ENCODE measurements at places on chromosomes 16 and 17.

GRCh38 chr16:81551821-81552304, 107.3 kb downstream of the CMIP start:
- peak; percentile 72 for DNase-seq

DNA sequence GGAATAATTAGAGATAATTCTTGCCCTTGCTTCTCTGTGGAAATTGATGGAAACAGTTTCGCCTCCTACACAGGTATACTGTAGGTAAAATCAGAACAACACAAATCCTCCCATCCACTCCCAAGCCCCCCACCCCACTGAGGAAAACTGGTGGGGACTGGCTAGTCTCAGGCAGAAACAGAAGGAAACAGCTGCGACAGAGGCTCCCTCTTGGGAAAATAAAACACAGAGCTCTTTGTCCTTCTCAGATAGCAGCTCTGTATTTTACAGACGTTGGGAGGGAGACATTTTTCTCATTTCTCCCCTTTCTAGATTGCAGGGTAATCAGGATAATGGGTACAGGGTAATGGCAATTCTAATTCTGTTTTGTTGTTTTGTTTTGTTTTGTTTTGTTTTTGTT, 1.1 kb downstream of the SLFN13 start:
- no peak for DNase-seq

DNA sequence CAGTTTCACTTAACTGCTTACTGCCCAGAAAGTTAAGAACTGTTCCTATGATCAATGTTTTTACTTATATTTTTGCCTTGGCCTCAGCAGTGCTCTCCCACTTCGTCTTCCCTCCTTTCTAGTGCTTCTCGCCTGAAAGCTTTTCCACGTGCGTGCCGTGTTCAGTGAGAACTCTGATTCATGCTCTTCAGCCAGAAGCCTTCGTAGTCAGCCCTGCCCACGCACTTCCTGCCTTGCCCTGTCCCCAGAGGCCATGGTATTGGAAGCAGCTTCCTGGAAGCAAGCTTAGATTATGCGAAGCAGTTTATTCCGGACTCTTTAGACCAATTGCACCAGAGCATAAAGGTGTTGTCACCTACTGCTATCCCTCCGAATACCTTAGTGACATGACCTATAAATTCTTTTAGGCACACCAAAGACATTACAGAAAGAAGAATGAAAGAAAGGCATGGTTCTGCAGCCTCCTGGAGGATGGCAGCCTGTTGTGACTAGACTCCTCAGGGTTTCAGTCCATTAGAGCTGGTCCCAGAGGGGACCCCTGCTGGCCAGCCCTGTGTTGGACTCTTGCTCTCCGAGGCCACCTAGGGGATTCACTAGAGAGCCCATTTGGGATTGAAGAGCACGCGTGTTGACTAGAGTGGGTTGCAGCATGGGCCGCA, 105.2 kb downstream of the RPTOR start:
- DNase-seq, result peak; percentile 97

- peak; percentile 89 for DNase-seq
These were observed 1.8 kb upstream of the BCAR1 start for GRCh38 chr16:75252946-75253911.

- no peak for DNase-seq
These were observed 56.2 kb downstream of the CCDC57 start for GRCh38 chr17:82156284-82156925.

- DNase-seq, result peak; percentile 3
These were observed 439.0 kb upstream of the ASIC2 start for GRCh38 chr17:33732116-33732515.

- DNase-seq, result no peak
These were observed 22.7 kb downstream of the HS3ST3B1 start for GRCh38 chr17:14323522-14323981.

- DNase-seq, result no peak
These were observed 676 bp downstream of the CPD start for GRCh38 chr17:30379303-30379902.

DNA sequence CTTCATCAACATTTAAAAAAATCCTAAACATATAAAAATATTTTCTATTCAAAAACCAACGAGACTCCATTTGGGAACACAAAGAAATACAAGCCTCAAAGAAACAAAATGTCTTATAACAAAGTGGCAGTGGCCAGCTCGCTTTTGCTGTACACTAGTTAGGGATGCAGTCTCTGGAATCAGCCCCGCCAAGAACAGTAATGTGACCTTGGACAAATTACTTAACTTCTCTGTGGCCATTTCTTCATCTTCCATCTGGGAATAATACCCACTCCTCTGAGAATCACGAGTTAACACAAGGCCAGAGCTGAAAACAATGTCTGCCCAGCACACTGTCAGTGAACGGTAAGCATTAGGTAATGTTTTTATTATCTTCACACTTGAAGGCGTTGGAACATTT, 5.6 kb downstream of the STAT5B start:
- no peak for DNase-seq

GRCh38 chr17:70968302-70968701, 799.0 kb downstream of the KCNJ2 start:
- peak; percentile 28 for DNase-seq

DNA sequence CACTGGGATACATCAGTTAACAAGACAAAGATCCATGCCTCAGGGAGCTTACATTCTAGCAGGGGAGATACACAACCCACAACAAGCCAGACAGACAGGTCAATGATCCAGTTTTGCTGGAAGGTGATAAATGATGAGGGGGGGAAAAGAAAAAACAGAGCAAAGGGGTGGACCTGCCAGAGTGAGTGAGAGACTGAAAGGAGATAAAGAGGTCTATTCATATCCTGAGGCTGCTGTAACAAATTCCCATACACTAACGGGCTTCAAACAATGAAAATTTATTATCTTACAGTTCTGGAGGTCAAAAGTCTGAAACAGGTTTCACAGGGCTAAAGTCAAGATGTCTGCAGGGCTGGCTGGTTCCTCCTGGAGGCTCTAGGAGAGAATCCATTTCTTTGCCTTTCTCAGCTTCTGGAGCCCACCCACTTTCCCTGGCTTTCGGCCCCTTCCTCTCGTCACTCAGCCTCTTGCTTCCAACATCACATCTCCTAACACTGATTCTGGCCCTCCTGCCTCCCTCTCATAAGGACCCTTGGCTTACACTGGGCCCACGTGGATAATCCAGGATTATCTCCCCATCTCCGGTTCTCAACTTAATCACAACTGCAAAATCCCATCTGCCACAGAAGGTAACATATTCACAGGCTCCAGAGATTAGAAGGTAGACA, 81.5 kb downstream of the GAS7 start:
- no peak for DNase-seq

DNA sequence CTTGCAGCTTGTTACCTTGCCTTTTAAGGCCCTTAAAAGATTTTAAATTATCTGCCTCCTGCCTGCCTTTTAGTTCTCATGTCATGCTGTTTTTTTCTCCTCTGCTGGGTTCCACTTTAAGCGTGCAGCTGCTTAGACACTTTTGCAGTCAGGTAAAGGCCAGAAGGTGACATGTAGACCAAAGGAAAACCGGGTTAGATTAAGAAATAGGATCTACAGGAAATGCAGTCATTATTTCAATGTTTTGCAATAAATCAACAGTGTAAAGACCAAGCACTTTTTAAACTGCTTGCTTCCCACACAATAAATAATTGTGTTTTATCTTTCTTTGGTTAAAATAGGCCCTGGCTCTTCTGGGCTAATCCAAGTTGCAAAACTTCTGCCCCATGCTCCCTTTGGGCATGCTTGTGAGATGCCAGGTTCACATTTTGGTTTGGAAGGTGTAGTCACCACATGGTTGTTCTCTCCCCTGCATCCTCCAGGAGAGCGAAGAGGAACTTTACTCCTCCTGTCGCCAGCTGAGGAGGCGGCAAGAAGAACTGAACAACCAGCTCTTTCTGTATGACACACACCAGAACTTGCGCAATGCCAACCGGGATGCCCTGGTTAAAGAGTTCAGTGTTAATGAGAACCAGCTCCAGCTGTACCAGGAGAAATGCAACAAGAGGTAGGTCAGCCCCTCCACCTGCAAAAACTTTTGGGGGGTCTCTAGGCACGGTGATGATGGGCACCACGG, 54.9 kb downstream of the SDR42E1 start:
- peak; percentile 24 for DNase-seq
